ENCODE measurements at places on chromosomes 16 and 17.

DNA sequence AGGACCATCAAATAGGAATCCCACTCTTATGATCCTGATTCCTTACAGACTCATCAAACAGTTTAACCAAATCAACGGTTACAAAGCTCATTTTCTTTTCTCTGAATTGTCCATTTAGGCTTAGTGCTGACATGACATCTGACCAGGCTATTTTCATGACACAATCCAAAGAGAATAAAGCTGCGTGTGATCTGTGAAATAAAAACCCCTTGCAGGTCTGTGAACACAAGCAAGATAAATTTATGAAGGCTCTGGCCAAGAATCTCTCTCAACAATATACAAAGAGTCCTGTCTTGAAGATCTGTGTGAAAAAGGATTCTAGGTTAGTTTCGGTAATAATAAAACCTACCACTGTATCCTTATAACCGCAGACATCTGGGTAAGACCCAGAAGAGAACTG, 22.0 kb downstream of the COG1 start:
- DNase-seq: no peak

DNA sequence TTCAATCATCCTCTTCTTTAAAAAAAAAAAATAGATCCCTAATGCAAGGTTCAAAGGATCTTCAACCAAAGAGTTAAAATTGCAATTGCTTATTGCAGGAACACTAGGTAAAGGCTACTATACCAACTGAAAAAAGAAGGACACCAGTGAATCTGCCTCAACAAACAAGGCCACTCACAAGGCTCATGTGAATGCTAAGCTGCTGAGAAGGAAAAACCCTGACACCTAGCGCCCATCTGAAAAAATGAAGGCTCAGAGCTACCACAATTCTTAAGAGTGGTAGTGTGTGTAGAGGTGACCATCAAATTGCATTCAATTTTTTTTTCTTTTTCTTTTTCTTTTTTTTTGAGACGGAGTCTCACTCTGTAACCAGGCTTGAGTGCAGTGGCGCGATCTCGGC, 201.6 kb upstream of the C17orf78 start:
- no peak for DNase-seq

DNA sequence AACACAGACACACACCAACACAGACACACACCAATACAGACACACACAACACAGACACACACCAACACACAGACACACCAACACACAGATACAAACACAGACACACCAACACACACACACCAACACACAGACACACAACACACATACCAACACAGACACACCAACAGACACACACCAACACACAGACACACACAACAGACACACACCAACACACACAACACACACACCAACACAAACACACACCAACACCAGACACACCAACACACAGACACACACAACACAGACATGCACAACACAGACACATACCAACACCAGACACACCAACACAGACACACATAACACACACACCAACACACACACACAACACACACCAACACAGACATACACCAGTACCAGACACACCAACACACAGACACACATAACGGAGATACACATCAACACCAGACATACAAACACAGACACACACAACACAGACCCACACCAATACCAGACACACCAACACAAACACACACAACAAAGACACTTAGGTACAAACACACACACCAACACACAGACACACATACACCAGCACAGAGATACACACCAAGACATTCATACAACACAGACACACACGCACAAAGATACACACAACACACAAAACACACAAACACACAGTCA, 2.2 kb downstream of the CDRT4 start:
- no peak for DNase-seq

DNA sequence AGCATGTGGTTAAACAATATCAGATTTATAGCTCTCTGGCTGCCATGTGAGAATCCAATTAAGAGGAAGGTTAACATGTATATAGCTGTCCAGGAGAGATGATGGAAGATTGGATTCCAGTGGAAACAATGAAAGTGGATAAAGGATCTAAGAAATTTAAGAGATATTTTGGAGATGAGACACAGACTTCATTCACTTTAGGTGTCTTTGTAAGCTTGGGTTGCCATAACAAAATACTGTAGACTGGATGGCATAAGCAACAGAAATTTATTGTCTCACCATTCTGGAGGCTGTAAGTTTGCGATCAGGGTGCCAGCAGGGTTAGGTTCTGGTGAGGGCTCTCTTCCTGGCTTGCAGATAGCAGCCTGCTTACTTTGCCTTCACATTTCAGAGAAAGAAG, 155.9 kb upstream of the MYOCD start:
- no peak for DNase-seq

- DNase-seq: no peak
Measured at GRCh38 chr16:49528060-49528865, 154.7 kb downstream of the C16orf78 start.

- no peak for DNase-seq
Measured at GRCh38 chr17:36944553-36944952, 4.2 kb upstream of the AATF start.

DNA sequence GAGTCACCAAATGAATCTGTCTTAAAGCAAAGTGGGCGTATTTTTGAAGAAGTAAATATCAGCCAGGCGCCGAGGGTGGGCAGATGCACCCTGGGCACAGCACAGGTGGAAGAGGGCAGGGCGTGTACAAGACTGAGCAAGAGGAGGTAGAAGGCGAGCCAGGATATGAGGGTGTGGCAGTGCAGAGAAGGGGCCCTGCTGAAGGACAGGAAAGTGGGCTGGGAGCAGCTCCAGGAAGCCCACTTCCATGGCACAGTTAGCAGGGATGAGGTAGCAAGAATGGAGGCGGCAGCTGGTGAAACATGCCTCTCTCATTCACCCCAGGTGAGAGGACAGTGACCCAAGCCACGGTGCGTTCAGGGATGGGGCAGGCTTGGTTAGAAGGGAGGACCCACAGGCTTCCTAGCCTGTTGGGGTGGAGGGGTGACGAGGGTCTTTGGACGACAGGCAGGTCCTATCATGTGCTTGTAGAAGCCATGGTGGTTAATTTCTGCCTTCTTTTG, 149.3 kb downstream of the CLEC16A start:
- no peak for DNase-seq

All from glutamatergic neuron (in vitro differentiated cells).